Suprapubic skin (tissue), 4 donors: ENCODE measurements at places on chromosomes 2 and 18. TPM values are rescaled to one million over a fixed set of nuclear protein-coding genes. Genes with fewer than 3 reads are reported as not detected.

IL1B gene
- total RNA-seq, result not detected

KIF1A gene
- total RNA-seq, result 2.9 TPM

CFAP65 gene
- total RNA-seq, result not detected

C2orf78 gene
- not detected for total RNA-seq

TMEM200C gene
- total RNA-seq, result 1.4 TPM

USP14 gene
- 31.4 TPM for total RNA-seq

SP9 gene
- total RNA-seq, result 0.23 TPM

DSC3 gene
- total RNA-seq, result 633 TPM

NDC80 gene
- total RNA-seq, result 2.7 TPM

HK2 gene
- 9.3 TPM for total RNA-seq

CCDC68 gene
- 2.0 TPM for total RNA-seq

CTNNA2 gene
- total RNA-seq, result 0.15 TPM

FZD7 gene
- total RNA-seq, result 31.3 TPM

CCNYL1 gene
- 11.3 TPM for total RNA-seq

L3MBTL4 gene
- total RNA-seq, result 15.8 TPM

- no peaks in the 10 kb centered on the region for H3K36me3 ChIP-seq
- no peaks in the 10 kb centered on the region for H3K27me3 ChIP-seq
- H3K27ac ChIP-seq, result no peak overlapping the region
- H3K4me3 ChIP-seq, result no peak overlapping the region
- DNase-seq, result no peak
Measured at GRCh38 chr2:207929923-207930322, 95.4 kb downstream of the PLEKHM3 start.

GRCh38 chr2:186569897-186570296 lies 20.0 kb upstream of the ITGAV start:
- H3K36me3 ChIP-seq, result no peaks in the 10 kb centered on the region
- no peak for DNase-seq
- no peak overlapping the region for H3K27ac ChIP-seq
- no peaks in the 10 kb centered on the region for H3K27me3 ChIP-seq
- peaks cover 5% of the 10 kb centered on the region for H3K4me1 ChIP-seq

GRCh38 chr2:136131961-136132824 lies 14.2 kb upstream of the CXCR4 start:
- peaks cover 7% of the 10 kb centered on the region for H3K27me3 ChIP-seq
- H3K4me3 ChIP-seq, result no peak overlapping the region
- no peaks in the 10 kb centered on the region for H3K4me1 ChIP-seq
- H3K27ac ChIP-seq, result peak overlapping the region; percentile 29
- no peaks in the 10 kb centered on the region for H3K36me3 ChIP-seq

- H3K36me3 ChIP-seq, result no peaks in the 10 kb centered on the region
- H3K27me3 ChIP-seq, result no peaks in the 10 kb centered on the region
- no peak overlapping the region for H3K4me3 ChIP-seq
Measured at GRCh38 chr2:211061612-211062296, 505.4 kb downstream of the CPS1 start.

- H3K27ac ChIP-seq, result peak overlapping the region; percentile 93
- H3K27me3 ChIP-seq, result no peaks in the 10 kb centered on the region
- no peaks in the 10 kb centered on the region for H3K36me3 ChIP-seq
- H3K4me3 ChIP-seq, result peak overlapping the region; percentile 93
- DNase-seq, result no peak
Measured at GRCh38 chr2:36965206-36965605, 1.1 kb downstream of the STRN start.

- peaks cover 25% of the 10 kb centered on the region for H3K36me3 ChIP-seq
- H3K27me3 ChIP-seq, result no peaks in the 10 kb centered on the region
- H3K27ac ChIP-seq, result no peak overlapping the region
- no peaks in the 10 kb centered on the region for H3K4me1 ChIP-seq
Measured at GRCh38 chr2:240501531-240501991, 56.2 kb downstream of the ANKMY1 start.

- H3K4me1 ChIP-seq, result no peaks in the 10 kb centered on the region
Measured at GRCh38 chr18:76994086-76994654, 138.4 kb downstream of the MBP start.

- H3K36me3 ChIP-seq, result no peaks in the 10 kb centered on the region
- DNase-seq, result no peak
- no peaks in the 10 kb centered on the region for H3K4me1 ChIP-seq
Measured at GRCh38 chr2:148935791-148936190, 60.8 kb downstream of the KIF5C start.

- H3K27ac ChIP-seq, result no peak overlapping the region
- H3K4me1 ChIP-seq, result no peaks in the 10 kb centered on the region
- no peak overlapping the region for H3K4me3 ChIP-seq
- H3K27me3 ChIP-seq, result no peaks in the 10 kb centered on the region
Measured at GRCh38 chr2:185316383-185316782, 422.2 kb upstream of the FSIP2 start.

DNA sequence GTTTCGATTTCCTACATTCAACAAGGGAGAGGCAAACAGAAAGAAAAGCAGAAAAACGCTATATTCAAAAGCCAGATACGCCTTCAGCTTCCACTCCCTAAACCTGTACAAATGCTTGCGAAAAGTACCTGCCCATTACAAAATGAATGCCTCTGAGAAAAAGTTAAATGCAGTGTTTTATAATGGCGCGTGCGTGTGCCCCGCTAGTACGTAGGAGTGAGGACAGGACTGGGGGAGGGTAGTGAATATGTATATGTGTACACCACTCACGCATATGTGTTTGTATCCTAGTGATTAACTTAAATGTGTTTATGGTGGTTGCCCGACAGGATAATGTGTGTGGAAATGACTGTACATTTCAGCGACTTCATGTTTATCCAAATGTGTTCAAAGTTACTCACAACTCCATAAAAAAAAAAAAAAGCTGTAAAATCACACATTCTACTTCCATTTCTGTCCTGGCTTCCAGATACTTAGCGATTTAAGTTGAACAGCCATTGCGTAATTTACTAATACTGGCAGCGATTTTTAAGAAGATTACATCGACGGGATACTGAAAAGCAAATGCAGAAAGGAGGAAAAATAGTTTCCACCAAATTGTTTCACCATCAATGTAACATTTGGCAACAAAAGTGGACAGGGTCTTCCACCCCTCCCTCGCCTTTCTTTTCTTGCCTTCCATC lies 1.3 kb downstream of the NEUROD1 start:
- no peak overlapping the region for H3K4me3 ChIP-seq
- peaks cover 81% of the 10 kb centered on the region for H3K27me3 ChIP-seq
- DNase-seq, result no peak
- H3K4me1 ChIP-seq, result peaks cover 31% of the 10 kb centered on the region
- H3K36me3 ChIP-seq, result no peaks in the 10 kb centered on the region
- H3K27ac ChIP-seq, result no peak overlapping the region

DNA sequence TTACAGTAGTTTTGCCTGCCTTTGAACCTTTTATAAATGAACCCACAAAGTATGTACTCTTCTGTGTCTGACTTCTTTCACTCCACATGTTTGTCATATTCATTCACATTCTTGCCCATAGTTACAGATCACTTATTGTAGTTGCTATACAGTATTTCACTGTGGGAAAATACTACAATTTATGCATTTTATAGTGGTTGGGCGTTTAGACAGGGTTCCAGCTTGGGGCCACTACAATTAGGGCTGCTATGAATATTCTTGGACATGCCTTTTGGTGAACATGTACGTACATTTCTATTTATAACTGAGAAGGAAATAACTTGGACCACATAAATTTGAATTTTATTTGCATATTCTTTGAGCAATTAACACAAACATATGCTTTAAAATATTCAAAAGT lies 15.4 kb upstream of the PMAIP1 start:
- no peaks in the 10 kb centered on the region for H3K27me3 ChIP-seq
- peaks cover 26% of the 10 kb centered on the region for H3K4me1 ChIP-seq
- H3K4me3 ChIP-seq, result no peak overlapping the region
- no peaks in the 10 kb centered on the region for H3K36me3 ChIP-seq
- no peak for DNase-seq

DNA sequence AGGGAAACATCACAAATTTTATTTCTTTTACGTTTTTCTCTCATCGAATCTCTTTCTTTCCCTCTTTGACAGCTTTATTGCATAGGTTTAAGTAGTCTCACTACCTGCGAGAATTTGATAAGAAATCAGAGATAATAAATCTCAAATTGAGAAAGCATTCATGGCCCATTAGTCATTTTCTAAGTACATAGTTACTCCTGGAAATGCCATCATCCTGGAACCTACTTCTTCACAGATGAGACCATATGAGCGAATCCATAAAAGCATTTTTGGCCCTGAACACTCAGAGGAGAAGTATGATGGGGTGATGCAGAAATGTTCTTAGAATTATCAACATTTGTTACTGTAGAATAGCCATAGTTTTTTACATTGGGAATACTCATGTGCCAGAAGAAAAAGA lies 138.0 kb upstream of the ARHGAP28 start:
- no peak overlapping the region for H3K4me3 ChIP-seq
- no peaks in the 10 kb centered on the region for H3K27me3 ChIP-seq
- DNase-seq, result no peak
- no peaks in the 10 kb centered on the region for H3K36me3 ChIP-seq

DNA sequence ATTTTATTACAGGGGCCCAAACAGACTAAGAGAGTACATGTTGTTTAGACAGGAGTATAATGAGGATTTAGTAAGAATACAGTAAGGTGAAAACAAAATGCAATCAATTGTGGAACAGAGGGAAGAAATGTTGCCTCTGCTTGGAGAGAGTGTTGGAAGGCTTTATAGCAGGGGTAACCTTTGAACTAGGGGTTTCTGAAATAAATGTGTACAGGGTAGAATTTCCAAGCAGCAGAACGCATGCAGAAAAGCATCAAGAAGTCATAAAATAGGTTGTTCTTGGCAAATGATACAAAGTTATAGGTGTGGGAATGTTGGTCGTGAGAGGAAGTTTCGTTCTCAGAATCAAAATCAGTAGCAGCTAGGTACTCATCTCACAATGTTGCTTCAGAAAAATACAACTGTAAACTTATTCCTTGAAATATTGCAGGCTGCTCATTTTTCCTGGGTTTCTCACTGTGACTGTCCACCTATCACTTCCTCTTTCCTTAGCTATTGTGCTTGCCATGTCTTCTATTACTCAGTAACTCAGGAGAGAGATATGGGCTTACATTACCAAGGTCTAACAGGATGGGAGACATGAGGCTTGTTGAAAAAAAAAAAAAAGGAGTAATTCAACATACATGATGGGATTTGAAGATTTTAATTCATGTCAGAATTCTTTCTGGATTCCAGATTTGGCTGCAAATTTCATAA lies 17.1 kb upstream of the HNMT start:
- H3K27me3 ChIP-seq, result no peaks in the 10 kb centered on the region
- H3K4me1 ChIP-seq, result no peaks in the 10 kb centered on the region
- no peak overlapping the region for H3K27ac ChIP-seq
- H3K36me3 ChIP-seq, result no peaks in the 10 kb centered on the region
- DNase-seq, result no peak

DNA sequence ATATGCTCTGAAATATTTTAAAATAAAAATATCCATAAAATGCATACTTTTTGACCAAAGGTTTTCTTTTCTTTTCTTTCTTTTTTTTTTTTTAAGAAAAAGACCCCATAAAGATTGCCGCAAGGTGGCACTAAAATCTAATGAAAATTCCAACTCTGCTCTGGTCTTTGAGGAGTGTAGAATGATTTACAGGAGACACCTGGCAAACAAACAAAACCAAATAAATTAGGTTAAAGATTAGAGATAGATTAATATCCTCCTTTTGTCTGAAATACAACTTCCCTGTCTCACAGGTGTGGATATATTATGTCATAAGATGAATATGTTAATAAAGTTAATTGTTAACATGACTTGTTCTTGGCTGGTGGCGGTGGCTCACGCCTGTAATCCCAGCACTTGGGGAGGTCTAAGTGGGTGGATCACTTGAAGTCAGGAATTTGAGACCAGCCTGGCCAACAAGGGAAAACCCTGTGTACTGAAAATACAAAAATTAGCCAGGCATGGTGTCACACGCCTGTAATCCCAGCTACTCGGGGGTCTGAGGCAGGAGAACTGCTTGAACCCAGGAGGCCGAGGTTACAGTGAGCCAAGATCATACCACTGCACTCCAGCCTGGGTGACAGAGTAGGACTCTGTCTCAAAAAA lies 3.5 kb upstream of the RHOB start:
- peak overlapping the region; percentile 86 for H3K27ac ChIP-seq
- H3K36me3 ChIP-seq, result peaks cover 12% of the 10 kb centered on the region
- H3K4me1 ChIP-seq, result peaks cover 27% of the 10 kb centered on the region
- DNase-seq, result peak; percentile 82
- no peaks in the 10 kb centered on the region for H3K27me3 ChIP-seq
- H3K4me3 ChIP-seq, result peak overlapping the region; percentile 79

GRCh38 chr2:109537565-109538222 lies 76.1 kb downstream of the SEPTIN10 start:
- no peak overlapping the region for H3K4me3 ChIP-seq
- no peak overlapping the region for H3K27ac ChIP-seq
- peaks cover 3% of the 10 kb centered on the region for H3K36me3 ChIP-seq
- H3K27me3 ChIP-seq, result no peaks in the 10 kb centered on the region
- no peaks in the 10 kb centered on the region for H3K4me1 ChIP-seq

- H3K4me3 ChIP-seq, result no peak overlapping the region
- no peak for DNase-seq
- no peaks in the 10 kb centered on the region for H3K27me3 ChIP-seq
- peaks cover 51% of the 10 kb centered on the region for H3K4me1 ChIP-seq
- no peaks in the 10 kb centered on the region for H3K36me3 ChIP-seq
- no peak overlapping the region for H3K27ac ChIP-seq
Measured at GRCh38 chr2:20582600-20583221, 68.2 kb downstream of the HS1BP3 start.

GRCh38 chr18:75656035-75656434 lies 228.5 kb upstream of the SMIM21 start:
- no peaks in the 10 kb centered on the region for H3K36me3 ChIP-seq
- no peak overlapping the region for H3K27ac ChIP-seq

- H3K27ac ChIP-seq, result no peak overlapping the region
- no peaks in the 10 kb centered on the region for H3K36me3 ChIP-seq
- H3K27me3 ChIP-seq, result no peaks in the 10 kb centered on the region
- no peak for DNase-seq
- no peak overlapping the region for H3K4me3 ChIP-seq
Measured at GRCh38 chr2:145408980-145409379, 889.1 kb upstream of the ZEB2 start.

- DNase-seq, result no peak
- no peak overlapping the region for H3K27ac ChIP-seq
- peak overlapping the region; percentile 45 for H3K4me3 ChIP-seq
- no peaks in the 10 kb centered on the region for H3K36me3 ChIP-seq
- H3K4me1 ChIP-seq, result peaks cover 14% of the 10 kb centered on the region
- H3K27me3 ChIP-seq, result peaks cover 19% of the 10 kb centered on the region
Measured at GRCh38 chr2:127423478-127423843, 5.2 kb downstream of the PROC start.

DNA sequence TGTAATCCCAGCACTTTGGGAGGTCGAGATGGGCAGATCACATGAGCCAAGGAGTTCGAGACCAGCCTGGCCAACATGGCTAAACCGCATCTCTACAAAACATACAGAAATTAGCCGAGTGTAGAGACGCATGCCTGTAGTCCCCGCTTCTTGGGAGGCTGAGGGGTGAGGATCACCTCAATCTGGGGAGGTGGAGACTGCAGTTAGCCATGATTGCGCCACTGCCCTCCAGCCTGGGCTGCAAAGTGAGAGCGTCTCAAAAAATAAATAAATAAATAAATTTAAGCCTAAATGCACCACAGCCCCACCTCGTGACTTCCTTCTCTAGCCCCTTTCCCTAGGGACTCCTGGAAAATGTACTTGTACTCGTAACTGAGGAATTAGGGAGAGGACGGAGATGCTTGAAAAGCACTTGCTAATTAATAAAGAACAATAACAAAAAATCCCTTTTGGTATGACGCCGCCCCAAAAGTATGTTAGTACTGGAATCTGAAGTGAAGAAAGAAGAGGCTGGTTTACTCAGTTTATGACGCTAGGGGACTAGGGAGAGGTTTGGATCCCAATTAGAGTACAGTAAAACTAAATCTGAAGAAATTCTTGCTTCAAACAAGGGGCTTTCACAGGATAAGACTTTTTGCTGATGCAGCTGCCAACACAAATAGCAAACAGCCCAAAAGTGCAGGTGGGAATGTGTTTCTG lies 887 bp upstream of the ZNF396 start:
- H3K36me3 ChIP-seq, result no peaks in the 10 kb centered on the region
- peaks cover 14% of the 10 kb centered on the region for H3K4me1 ChIP-seq
- H3K4me3 ChIP-seq, result no peak overlapping the region
- DNase-seq, result no peak
- no peaks in the 10 kb centered on the region for H3K27me3 ChIP-seq
